ENCODE measurements at places on chromosomes 13 and 19.

- DNase-seq: no peak
Observed at GRCh38 chr19:57978586-57979289, 4.4 kb upstream of the C19orf18 start.

DNA sequence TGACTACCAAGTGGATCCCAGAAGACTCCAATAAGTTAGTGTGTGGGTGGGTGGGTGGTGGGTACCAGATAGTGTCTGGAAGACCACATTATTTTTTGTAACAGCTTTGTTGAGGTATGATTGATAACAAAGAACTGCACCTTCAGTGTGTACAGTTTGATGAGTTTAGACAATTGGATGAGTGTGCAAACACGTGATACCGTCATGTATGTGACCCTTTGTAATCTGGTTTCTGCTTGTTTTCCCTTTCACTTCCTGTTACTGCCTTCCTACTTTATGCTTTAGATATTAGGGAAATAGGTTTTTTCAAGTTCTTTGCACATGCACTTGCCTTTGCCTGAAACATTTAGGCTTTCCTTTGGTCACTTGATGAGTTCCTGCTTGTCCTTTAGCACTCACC lies 8.5 kb downstream of the RPL21 start:
- no peak for DNase-seq

DNA sequence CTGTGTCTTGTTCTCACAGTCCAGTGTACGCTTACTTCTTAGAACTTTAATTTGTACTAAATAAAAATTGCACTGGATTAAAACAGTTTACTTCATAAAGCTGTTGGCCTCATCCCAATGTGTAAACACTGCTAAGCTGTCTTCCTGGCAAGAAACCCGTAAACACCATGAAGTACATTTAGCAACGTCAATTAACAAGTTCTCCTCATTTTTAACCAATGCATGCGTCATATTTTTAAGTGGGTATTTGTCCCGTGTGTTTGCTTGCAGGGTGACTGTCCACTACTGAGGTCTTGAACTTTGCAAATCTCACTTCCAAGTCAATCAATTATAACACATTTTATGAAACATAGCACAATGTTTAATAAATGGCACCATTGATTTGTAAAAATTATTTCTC lies 28.2 kb downstream of the LAIR2 start:
- no peak for DNase-seq

- DNase-seq: no peak
Observed at GRCh38 chr19:41995959-41996797, 2.1 kb upstream of the ATP1A3 start.

GRCh38 chr13:59441596-59442280 lies 722.0 kb downstream of the DIAPH3 start:
- no peak for DNase-seq

GRCh38 chr19:45473682-45474605 lies 6.1 kb downstream of the FOSB start:
- no peak for DNase-seq

Data from T-helper 2 cell (primary cell).